ENCODE measurements at places on chromosomes 7 and 10.

GRCh38 chr7:147096629-147097028 is 980.0 kb downstream of the CNTNAP2 start:
- DNase-seq: no peak

DNA sequence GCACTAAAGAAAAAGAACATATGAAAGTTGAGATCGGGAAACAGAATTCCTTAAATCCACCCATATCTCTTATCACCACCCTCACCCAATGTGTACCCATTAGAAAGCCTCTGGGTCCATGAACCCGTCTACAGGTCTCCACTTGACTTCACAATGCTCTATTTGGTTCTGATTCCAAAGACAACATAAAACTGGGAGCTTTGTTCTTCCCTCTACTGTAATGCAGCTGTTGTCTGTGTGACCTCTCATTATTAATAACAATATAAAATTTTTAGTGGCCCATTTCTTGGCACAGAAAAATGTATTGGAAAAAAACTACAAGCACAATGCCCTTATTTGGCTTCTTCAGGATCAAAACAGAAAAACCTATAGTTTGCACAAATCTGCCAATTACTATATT is 30.0 kb downstream of the DOCK4 start:
- DNase-seq: no peak

GRCh38 chr10:13270877-13271551 is 28.9 kb downstream of the PHYH start:
- no peak for DNase-seq

DNA sequence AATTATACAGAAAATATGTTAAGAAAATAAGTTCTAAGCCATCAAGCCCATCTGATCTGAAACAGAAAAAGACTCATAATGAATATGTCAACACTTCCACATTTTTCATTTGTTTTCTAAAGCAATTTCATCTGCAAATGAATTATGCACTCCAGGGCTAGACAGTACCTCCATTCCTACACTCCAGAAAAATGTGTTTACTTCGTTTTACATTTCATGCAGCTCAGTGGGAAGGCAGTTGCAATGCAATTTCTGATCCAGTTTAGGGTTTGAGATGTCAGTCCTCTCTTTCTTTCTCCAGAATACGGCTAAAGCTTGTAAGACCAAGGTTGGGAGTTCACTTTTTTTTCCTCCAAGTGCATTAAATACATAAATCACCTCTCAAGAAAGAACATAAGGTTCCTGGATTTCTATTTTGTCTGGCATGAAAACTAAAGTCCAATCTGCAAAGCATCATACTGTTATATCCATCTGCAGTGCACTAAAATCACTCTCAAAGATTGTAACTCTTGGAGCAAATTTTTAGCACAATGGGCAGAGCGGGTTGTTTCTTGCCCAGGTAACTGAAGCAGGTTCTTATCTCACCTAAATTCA is 348.8 kb upstream of the C7orf33 start:
- DNase-seq: no peak

GRCh38 chr7:91514591-91514990 is 250.4 kb downstream of the FZD1 start:
- DNase-seq: no peak

GRCh38 chr7:148485618-148486017 is 104.9 kb upstream of the C7orf33 start:
- no peak for DNase-seq

- DNase-seq: no peak
Observed at GRCh38 chr7:16326106-16326505, 95.2 kb downstream of the CRPPA start.

Data from GM13976 (cell line).